ENCODE measurements at places on chromosomes 3 and 15.

- DNase-seq: no peak
These were observed 355.8 kb upstream of the IL12A start for GRCh38 chr3:159632851-159633250.

- no peak for DNase-seq
These were observed 4.3 kb downstream of the ZNF592 start for GRCh38 chr15:84752700-84753099.

GRCh38 chr15:66966256-66966655, 99.1 kb upstream of the SMAD3 start:
- no peak for DNase-seq

- no peak for DNase-seq
These were observed 28.0 kb downstream of the MYZAP start for GRCh38 chr15:57619746-57620145.

GRCh38 chr15:71050461-71050860, 64.8 kb upstream of the THSD4 start:
- DNase-seq: no peak

- no peak for DNase-seq
These were observed 124.2 kb downstream of the EEFSEC start for GRCh38 chr3:128277378-128278069.

DNA sequence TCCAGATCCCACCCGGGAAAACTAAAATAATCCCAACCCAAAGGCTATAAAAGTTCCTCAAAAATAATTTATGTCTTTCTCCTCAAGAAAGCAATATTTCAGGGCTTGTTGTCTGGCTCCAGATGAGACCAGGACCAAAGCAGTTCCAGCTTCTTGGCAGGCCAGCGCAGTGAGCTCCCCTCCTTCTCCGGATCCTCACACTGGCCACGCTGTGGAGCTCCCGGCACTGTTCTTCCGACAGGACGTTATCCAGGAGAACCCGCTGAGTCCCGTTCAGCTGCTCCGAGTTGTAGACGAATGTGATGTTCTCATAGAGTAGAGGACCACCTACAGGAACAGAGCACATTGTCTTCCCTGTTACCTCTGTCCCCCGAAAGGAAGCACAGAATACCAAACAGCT, 146.3 kb downstream of the P3H2 start:
- no peak for DNase-seq

DNA sequence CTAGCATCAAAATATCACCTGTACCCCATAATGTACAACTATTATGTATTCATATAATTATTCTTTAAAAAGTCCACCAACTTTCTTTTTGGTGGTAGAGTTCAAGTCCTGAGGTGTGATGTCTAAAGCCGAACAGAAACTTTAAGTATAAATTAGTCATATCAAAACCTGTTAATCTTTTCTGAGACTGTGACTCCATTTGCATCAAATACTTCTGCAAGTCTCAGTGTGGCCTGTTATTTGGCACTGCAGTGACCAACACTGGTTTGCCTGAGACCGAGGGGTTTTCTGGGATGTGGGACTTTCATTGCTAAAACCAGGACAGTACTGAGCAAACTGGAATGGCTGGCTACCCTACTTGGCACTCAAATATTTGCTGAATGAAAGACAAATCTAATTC, 7.3 kb downstream of the NGLY1 start:
- no peak for DNase-seq

GRCh38 chr15:76073554-76073953, 13.8 kb downstream of the TMEM266 start:
- DNase-seq: no peak

GRCh38 chr15:25783607-25784540, 79.3 kb downstream of the ATP10A start:
- peak; percentile 38 for DNase-seq

DNA sequence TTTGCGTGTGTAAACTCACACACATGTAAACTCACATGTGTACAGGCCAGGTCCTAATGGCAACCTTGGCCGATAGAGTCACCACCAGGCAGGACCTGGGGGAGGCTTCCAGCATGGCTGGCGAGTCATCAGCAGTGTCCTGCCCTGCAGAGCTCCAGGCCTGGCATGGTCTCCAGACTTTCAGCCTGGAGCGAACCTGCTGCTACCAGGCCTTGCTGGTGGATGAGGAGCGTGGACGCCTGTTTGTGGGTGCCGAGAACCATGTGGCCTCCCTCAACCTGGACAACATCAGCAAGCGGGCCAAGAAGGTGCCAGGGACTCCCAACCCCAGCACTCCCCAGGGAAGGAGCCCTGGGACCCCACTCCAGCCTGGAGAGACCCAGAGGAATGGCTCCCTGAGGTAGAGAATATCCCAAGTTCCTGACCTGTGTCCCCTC, 1.0 kb downstream of the SEMA3B start:
- DNase-seq: no peak

DNA sequence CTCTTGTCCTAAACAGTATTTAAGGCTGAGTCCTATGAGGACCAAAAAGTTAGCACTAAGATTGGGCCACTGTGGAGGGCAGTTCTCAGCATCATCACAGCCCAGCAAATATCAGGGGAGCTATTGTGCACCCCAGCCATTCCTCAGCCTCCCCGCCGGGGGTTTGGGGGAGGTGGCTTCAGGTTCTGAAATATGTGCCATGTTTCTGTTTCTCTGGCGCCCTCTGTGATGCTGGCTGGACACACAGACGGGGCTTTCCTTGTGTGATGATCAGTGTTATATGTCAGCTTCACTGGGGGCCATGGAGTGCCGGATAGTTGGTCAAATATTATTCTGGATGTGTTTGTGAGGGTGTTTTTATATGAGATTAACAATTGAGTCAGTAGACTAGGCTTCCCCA, 106.8 kb downstream of the GABRG3 start:
- no peak for DNase-seq

- DNase-seq: no peak
These were observed 172.2 kb downstream of the SSR3 start for GRCh38 chr3:156382458-156383346.

- no peak for DNase-seq
These were observed 5.8 kb upstream of the RARRES1 start for GRCh38 chr3:158737976-158738615.

DNA sequence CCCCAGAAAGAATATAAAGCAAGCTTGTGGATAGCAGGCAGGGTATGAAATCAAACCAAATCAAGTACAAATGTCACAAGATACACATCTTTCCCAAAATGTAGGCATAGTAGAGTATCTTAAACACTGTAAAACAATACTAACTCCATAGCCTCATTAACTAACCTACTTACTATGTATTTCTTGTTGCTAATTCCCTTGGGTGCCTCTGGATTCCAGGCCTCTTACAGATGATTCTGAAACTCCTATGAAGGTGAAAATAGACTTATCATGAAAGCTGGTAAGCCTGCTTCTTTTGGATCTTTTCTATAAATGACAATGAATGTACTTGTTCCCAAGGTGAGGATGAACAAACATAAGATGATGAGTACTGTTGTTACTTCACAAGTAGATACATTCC, 93.8 kb downstream of the FRMD5 start:
- no peak for DNase-seq

- DNase-seq: no peak
These were observed 4.6 kb downstream of the SNUPN start for GRCh38 chr15:75620841-75621391.

GRCh38 chr15:49902685-49903501, 216.1 kb downstream of the ATP8B4 start:
- DNase-seq: no peak

GRCh38 chr15:91306144-91306543, 206.1 kb downstream of the SV2B start:
- no peak for DNase-seq

- no peak for DNase-seq
These were observed 41.4 kb upstream of the BSN start for GRCh38 chr3:49512781-49513355.

GRCh38 chr3:189502256-189502655, 128.9 kb upstream of the TP63 start:
- no peak for DNase-seq

- no peak for DNase-seq
These were observed 71.4 kb downstream of the ITGB5 start for GRCh38 chr3:124815781-124816180.

- no peak for DNase-seq
These were observed 341.0 kb upstream of the RASGRP1 start for GRCh38 chr15:38905632-38906031.

DNA sequence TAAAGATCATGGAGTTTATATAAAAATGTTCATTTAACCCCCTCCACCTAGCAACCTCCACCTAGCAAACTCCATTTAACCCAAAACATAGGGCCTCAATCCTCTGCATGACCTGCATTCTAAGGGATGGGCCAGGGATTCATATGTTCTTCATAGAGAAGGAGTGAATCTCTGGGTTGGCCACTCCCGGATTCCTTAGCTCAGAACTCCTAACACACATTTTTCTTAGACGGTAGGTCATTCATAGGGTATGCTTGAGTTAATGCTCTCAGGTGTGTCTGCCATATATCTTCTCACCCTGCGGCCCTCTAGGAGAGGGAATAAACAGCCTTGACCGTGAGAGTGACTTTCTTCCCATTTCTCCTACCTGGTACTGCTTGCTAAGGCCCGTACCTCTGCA, 102.0 kb upstream of the IGSF10 start:
- no peak for DNase-seq

GRCh38 chr3:195137638-195138588, 133.0 kb downstream of the XXYLT1 start:
- no peak for DNase-seq

DNA sequence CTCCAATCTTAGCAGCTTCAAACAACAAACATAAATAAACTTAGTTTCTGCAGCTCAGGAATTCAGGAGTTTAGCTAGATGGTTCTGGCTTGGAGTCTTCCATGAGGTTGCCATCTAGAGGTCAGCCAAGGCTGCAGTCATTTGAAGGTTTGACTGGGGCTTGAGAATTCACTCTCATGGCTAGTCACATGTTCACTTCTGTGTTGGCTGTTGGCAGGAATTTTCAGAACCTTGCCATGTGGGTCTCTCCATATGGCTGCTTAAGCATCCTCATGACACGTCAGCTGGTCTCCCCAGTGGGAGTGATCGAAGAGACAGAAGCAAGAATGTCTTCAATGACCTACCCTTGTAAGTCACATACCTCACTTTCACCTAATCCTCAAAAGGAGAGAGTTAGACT, 269.2 kb upstream of the CNTN3 start:
- no peak for DNase-seq

- DNase-seq: no peak
These were observed 847.4 kb downstream of the IGSF11 start for GRCh38 chr3:118187221-118187620.

DNA sequence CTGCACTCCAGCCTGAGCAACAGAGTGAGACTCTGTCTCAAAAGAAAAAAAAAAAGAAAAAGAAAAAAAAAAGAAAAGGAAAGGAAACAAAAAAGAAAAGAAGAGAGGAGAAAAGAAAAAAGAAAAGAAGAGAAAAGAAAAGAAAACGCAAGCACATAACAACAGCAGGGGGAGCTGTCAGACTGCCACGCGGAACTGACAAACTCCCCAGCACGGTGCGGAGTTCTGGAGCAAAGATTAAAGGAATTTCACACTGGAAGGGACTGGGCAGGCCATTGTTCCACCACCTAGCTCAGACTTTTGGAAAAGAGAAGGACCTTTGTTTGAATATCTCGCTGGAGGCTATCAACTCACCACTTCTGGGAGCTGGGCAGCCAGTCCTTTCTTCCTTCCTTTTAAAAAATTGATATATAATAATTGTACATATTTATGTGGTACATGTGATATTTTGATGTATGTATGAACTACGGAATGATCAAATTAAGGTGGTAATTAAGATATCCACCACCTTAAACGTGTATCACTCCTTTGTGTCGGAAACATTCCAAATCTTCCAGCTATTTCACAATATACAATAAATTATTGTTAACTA, 40.5 kb downstream of the DPPA2 start:
- DNase-seq: no peak

DNA sequence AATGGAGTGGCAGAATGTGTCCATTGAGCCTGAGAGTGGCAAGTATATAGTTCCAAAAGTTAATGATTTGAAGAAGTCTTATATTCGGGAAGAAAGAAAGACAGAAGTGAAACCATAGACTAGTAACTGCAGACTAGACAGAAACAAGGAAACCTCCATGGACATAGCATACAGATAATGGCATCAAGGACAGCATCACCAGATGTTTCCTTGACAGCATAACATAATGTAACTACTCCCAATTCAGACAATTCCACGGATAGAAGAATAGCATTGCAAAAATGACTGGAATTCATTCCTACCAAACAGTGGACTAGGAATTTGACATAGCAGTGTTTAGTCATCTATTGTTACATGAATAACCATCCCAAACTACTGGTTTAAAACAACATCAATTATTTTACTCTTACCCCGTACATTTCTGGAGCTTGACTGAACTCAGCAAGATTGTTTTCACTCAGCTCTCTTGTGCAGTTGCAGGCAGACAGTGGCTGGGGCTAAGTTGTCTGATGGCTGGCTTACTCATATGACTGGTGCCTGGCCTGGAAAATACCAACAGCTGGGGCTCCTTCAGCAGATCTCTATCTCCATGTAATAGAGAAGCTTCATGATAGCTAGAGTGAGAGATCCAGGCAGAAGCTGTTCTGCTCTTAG, 109.7 kb upstream of the GADL1 start:
- no peak for DNase-seq

GRCh38 chr3:8856721-8857120, 87.3 kb upstream of the OXTR start:
- DNase-seq: no peak

- no peak for DNase-seq
These were observed 28.9 kb upstream of the KLHL6 start for GRCh38 chr3:183584246-183584913.

DNA sequence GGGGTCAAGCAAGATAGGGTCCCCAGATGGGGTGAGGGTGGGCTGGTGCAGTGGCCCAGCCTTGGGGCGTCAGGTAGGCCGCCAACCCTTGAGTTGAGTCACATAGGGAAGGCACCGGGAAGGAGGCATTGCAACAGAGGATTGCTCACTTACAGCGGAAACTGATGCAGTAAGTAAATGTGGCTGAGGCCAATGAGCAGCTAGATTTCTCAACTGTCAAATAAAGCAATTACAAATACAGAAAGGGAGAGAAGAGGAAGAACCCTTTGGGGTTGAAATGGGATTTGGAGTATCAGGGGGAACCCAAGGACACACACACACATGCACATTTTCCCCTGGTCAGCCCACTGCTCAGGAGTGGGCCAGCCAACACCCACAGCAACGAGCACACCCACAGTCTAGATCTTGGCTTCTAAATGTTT, 44.0 kb downstream of the CHSY1 start:
- no peak for DNase-seq

Measured in T-helper 9 cell (primary cell).